ENCODE measurements at places on chromosomes 7 and 10.

DNA sequence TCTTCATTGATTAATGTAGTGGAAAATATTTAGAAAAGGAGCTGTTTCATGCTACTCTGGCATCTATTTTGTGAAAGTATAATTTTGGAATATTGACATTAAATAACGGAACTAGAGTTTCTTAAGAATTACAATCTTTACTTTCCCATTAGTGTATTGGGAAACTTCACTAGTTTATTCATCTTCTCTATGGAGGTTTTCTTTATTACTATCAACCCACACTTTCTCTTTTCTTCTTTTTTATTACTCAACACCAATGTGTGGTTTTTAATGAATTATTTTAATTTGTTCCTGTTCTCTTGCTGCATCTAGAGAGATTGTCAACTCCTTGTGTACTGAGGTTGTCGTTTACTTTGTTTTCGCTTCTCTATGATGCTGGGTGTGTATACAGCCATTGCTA is 20.4 kb upstream of the ITGB8 start:
- no peak for DNase-seq

DNA sequence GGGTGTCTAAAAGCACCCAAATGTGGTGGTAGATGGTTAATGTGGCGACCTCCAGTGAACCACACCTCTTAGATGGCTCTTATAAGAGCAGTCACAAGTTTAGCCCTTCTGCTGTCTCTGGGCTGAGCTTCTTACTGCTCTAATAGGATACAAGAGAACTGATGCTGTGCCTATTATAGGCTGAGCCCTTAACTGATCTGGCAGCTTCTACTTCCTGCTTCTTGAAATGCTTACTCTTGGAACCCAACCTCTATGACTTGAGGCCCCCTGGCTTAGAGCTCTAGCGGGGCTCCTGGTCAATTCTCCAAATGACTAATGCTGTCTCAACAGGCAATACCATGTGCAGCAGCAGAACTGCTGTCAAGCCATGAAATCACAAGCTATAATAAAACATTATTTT is 35.0 kb upstream of the LSM8 start:
- no peak for DNase-seq

GRCh38 chr10:1264001-1264400 is 207.8 kb downstream of the WDR37 start:
- no peak for DNase-seq

- no peak for DNase-seq
Observed at GRCh38 chr10:17644485-17644943, 563 bp downstream of the STAM start.

- no peak for DNase-seq
Observed at GRCh38 chr10:69871074-69871473, 69.4 kb downstream of the COL13A1 start.

- DNase-seq = no peak
Observed at GRCh38 chr7:149846436-149847046, 8.4 kb downstream of the ZNF862 start.

GRCh38 chr10:22324413-22324812 is 3.5 kb downstream of the BMI1 start:
- DNase-seq = no peak

DNA sequence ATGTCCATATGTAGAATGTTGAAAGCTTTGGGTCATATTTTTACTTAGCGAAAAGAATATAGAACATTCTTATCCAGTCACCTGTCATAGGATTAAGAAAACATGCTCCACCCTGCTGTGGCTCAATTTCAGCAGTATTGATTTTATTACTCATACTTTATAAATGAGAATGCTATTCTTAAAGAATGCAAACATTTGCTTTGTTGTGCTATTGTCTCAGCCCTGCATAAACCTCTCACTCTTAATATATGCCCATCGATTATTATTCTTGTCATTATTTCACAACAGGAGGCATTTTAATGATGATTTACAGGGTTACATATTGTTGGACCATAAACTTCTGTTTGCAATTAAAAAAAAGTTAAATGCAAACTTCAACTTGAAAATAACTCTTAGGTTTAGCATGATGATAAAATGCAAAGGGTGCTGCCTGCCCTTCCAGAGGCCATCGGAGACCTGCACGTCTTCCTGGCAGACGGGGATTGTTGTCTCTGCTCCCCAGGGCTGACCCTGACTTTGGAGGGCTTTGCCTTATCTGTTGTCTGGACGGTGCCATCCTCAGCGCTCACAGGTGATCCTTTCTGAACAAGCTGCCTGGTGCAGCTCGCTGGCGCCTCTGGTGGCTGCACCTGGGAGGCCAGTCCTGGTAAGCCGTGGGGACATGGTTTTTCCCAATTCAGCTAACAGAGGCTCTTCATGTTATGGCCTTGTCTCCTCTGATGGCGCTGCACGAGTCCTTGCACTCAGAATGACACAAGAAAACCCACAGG is 50.0 kb upstream of the SHH start:
- DNase-seq = no peak

DNA sequence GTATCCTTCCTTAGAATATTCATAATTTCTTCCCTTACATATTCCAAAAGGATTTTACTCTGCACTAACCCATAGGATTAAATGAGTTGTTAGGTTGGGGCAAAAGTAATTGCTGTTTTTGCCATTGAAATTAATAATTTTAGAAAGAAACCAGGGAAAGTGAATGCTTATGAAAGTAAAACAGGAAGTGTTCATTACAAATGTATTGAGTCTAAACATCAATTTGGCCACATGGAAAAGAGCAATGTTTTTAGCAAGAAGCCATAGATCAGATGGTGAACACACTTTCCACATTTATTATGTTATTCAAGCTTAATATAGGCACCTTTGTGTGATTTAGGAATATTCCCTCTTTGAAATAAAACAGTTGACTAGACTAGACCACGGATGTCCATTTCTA is 102.9 kb downstream of the SUGCT start:
- DNase-seq = no peak

Data from kidney glomerular epithelial cell (primary cell).